ENCODE measurements at places on chromosomes 11 and 22.
A peak's percentile ranks its signal among the peaks of the same experiment; 100 is the strongest.

DNA sequence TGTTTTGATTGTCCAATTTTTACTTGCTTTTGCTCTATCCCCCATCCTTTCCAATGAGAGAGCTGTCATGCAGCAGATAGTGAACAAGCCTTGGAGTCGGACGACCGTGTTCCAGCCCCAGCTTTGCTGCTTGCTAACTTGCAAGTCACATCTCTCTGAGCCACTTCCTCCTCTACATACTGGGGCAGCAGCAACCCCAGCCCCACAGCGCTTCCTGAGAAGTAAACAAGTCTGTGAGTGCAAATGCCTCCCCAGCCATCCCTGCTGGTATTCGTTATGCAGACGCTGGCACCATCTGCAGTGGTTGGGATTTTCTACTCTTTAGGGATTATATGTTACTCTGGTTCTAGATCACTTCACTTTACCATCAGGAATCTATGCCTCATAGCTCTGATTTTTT is 35.0 kb downstream of the TPBGL start:
- no peak for DNase-seq

DNA sequence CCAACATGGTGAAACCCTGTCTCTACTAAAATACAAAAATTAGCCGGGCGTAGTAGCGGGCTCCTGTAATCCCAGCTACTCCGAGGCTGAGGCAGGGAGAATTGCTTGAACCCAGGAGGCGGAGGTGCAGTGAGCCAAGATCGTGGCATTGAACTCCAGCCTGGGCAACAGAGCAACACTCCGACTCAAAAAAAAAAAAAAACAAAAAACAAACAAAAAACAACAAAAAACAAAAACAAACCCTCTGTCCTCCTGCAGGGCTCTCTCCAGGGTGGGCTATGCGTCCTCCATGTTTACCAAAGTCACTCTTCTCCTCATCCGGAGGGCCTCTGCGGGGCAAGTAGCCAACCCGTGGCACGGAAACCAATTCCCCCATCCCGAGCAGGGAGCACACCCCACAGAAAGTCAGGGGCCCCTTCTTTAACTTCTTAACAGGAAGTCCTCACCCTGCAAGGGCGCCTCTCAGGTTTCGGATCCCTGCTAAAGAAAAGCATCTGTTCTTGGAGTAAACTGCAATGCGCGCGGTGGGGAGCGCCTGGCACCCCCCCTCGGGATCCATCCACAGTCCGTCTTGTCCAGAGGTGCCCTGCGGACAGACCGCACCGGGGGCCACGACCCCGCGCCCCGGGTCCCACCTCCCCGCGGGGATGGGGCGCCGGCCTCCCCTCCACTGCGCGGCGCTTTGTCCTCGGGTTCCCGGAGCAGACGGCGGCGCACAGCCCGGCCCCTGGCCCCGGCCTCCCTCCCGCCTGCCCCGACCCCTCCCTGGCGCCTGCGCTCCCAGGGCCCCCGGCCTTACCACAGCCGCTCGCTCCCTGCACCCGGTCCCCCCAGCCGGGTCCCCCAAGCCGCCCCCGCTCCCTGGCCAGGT is 712 bp downstream of the CERK start:
- DNase-seq, result peak; percentile 54

DNA sequence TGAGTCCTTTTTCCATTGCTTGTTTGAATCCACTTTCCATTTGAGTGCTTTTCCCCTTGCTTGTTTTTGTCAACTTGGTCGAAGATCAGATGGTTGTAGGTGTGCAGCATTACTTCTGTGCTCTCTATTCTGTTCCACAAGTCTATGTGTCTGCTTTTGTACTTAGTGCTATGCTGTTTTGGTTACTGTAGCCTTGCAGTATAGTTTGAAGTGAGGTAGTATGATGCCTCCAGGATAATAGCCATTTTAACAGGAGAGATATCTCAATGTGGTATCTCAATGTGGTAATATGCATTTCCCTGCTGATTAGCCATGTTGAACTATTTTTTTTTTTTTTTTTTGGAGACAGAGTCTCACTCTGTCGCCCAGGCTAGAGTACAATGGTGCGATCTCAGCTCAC is 16.7 kb downstream of the ACRV1 start:
- DNase-seq, result no peak

DNA sequence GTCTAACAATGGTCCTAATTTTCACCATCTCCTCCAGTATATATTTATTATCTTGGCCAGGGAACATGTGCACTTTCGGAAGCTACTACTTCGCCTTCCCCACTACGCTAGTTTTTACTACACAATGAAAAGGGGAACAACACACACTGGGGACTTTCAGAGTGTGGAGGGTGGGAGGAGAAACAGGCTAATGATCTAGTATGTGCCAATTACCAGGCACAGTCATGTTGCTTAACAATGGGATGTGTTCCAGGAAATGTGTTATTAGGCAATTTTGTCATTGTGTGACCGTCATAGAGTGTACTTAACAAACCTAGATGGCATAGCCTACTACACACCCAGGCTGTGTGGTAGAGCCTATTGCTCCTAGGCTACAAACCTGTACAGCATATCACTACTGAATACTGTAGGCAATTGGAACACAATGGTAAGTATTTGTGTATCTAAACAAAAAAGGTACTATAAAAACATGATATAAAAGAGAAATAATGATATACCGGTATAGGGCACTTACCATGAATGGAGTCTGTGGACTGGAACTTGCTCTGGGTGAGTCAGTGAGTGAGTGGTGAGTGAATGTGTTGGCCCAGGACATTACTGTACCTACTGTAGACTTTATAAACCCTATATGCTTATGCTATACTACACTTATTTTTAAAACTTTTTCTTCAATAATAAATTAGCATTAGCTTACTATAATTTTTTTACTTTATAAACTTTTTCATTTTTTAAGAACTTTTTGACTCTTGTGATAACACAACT is 20.1 kb upstream of the CUL5 start:
- DNase-seq, result no peak

DNA sequence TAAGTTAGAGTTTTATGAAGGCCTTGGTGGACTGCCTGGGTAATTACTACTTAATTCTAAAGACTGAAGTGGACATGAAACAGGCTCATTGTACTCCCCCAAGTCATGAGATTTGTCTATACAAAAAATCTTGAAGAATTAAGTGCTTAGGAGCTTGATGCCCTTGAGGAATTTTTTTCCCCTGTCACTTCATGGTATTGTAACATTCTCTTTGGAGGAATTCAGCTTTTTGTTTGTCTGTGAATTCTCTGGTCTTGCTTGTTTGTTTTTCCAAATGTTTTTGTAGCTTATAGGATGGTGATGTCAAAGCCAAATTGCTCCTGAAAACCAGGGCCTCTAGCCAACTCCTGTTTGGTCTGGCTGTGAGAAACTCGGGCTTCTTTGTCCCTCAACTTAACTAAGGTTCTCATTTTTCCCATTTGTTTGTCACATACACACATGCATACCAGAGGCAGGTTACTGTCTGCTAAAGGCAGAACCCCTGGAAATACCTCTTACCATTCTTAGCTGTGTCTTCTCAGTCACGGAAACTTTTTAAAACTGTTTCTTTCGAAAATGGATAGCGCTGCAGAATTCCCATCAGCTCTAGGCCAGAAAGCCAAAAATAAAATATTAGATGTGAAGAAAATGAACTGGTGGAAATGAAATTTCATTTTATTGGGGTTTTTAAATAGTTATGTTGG is 66.9 kb downstream of the AMOTL1 start:
- DNase-seq, result no peak

DNA sequence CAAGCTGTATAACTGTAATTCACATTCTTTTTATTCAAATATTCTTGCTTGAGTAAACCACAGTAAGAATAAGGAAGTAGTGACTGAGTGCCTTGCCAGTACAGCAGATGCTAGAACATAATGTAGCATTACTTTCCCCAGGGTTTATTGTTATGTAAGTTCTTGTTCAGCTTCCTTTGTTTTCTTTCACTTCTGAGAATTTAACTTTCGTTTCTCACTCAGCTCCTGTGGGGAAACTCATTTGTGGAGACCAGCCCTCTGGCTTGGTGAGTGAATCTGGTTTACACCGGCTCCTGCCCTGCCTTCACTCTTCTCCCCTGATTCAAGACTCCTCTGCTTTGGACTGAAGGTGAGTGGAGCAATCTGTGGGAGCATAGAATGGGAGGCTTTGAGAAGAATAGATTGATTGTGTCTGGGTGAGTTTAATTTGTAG is at the start of gene TRIM22:
TRIM22 (plus strand) TSS at position 240 of the 433 bp plus-strand sequence. CDS start 6,443 bp downstream, outside the sequence.
- no peak for DNase-seq

DNA sequence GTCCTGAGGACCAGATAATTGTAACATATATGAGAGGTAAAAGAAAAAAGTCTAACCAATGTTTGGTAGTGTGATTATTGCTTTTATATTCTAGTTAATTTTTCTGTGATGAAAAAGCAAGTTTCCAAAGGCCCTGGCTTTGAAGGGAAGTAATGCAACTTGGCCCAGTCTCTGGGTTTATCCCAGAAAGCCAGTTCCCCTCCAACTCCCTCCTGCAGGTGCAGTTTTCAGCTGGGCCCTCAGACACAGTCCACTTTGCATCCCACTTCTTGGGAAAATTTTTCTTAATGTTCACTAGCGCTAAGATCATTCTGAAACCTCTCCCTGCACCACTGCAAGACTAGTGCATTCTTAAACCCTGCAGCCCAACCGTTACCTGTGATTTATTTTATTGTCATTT is 586.8 kb downstream of the NTM start:
- DNase-seq, result no peak

- DNase-seq, result peak; percentile 77
These were observed 6.5 kb upstream of the MFNG start for GRCh38 chr22:37492428-37493344.

GRCh38 chr22:43861529-43861928 is 784 bp downstream of the SULT4A1 start:
- DNase-seq, result no peak

DNA sequence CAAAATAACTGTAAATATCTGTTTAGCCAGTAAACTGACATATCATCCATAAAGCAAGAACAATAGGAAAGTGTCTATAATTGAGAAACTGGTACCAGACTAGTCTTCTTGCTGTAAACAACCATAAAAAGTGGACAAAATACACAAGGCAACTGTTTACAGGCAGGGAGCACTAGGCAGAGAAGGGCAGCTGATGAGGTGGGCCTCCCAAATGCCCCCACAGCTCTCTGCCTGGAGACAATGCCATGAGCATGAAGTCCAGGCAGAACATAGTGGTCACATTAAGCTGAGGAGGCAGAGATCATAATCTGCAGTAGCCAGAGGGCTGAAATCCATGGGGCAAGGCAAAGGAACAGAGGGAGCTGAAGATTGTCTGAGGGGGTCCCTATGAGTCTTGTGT is 30.7 kb downstream of the TBX1 start:
- DNase-seq, result no peak

DNA sequence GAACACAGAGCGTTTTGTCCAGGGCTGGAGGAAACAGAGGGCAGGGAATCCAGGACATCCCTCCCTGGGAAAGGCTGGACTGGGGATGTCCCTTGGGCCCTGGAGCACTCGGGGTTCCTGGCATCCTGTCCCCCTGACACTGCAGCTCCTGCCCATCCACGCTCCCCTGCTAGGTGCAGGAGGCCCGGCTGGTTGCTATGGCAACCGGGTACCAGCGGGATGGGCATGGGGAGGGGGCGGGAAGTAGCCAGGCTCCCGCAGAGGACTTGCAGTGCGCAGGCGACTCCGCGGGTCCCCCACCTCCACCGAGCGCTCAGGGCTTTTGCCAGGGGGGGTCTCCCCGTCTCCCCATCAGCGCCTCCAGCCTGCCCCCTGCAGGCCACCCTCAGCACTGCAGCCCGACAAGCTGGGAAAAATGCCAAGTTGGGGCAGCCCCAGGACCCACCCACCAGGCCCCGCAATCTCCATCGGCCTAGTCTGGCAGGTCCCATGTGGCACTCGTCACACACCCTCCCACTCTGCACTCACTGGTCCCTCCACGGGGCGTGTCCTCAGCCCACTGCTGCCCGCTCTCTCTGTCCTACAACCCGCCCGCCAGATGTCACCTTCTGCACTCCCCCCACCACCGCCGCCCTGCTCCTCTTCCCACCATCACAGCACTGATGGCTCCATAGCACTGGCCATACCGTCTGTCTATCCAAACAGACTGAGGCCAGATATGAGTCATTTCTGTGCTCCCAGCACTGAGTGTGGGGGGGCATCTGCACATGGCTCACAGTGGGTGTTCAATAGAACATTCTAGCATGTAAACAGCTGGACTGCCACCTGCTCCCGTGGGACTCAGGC is 31.5 kb downstream of the KIAA0930 start:
- no peak for DNase-seq

GRCh38 chr11:35146711-35147110 is 7.7 kb downstream of the CD44 start:
- DNase-seq, result no peak

- DNase-seq, result no peak
These were observed 12.7 kb downstream of the TTLL8 start for GRCh38 chr22:50045211-50046018.

DNA sequence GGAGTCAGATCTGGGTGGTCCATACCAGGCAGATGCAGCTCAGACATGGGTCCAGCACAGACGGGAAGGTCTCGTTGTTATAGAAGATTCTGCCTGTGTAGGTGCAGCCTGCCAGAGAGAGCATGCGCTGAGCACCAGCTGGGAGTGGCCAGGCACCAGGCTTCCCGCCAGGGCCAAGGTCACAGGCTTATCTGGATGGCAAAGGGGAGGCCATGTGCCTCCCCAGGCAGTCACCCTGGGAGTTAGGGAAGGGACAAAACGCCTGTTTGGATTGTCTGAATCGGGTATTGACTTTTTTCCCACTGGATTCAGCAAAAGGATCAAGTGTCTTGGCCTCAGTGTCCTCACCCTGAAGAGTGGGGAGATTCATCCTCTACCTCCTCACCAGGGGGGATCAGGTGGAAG is 26.5 kb downstream of the PGA5 start:
- no peak for DNase-seq

- no peak for DNase-seq
These were observed 31.0 kb upstream of the PPP2R1B start for GRCh38 chr11:111797145-111797581.

DNA sequence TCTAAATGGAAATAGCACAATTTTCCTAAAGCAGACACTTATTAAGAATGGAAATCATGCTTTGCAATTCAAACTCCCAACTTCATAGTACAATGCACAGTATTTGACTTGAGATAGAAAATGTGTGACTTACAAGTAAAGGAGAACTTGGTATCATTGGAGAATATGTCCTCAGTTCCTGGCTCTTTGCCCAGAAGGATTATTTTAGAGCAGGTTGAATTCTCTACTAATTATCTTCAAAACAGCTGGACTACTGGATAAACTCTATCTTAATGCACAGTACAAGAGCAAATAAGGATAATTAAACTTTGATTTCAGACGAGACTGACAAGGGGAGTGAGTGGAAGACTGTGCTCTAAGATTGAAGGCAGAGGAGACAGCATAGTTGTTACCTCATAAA is 839.4 kb downstream of the OPCML start:
- no peak for DNase-seq

DNA sequence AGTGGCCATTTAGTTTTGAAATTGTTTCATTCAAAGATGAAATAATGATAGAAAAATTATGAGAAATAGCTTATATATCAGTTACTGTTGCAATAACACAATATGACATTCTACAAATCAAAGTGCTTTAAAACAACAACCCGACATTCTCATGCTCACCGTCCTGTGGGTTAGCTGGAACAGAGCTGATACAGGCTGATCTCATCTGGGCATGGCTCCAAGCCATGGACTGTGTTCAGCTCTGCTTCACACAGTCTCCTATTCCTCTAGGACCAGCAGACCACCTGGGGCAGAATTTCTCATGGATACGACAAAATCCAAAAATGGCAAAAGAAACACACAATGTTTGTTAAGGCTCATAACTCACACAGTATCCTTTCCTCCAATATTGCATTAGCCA is 178.6 kb downstream of the CNTN5 start:
- DNase-seq, result no peak

Data from HuH-7 (cell line).